ENCODE measurements at places on chromosomes 3 and 15. TPM values are rescaled to one million over a fixed set of nuclear protein-coding genes. Genes with fewer than 3 reads are reported as not detected.

Gene NEK11
- total RNA-seq = 3.2 TPM

Gene CCDC39
- total RNA-seq = 0.23 TPM

Gene SPATA12
- not detected for total RNA-seq

Gene IL5RA
- total RNA-seq = not detected

Gene IQCH
- total RNA-seq = 0.60 TPM

Gene GOLGA6L10
- 0.23 TPM for total RNA-seq

Gene GADL1
- not detected for total RNA-seq

Gene C2CD4A
- 0.12 TPM for total RNA-seq

Gene ROPN1
- not detected for total RNA-seq

Gene SUCNR1
- not detected for total RNA-seq

Gene CNTN4
- not detected for total RNA-seq
